ENCODE measurements at places on chromosomes 1 and 21.
A peak's percentile ranks its signal among the peaks of the same experiment; 100 is the strongest.

GRCh38 chr1:117757668-117758067 is 151.8 kb downstream of the TENT5C start:
- no peak for DNase-seq

- peak; percentile 76 for DNase-seq
Observed at GRCh38 chr1:111441573-111442192, 7.4 kb downstream of the WDR77 start.

- peak; percentile 32 for DNase-seq
Observed at GRCh38 chr1:226181996-226182714, 4.4 kb downstream of the ACBD3 start.

GRCh38 chr1:166738140-166738539 is 101.1 kb upstream of the POGK start:
- DNase-seq: no peak

- DNase-seq: no peak
Observed at GRCh38 chr1:76909311-76909710, 42.0 kb downstream of the ST6GALNAC5 start.
